DMS79 treated with DMSO at 0.1 percent for 48 hours (cell line): ENCODE measurements at places on chromosomes 13 and 19.

GRCh38 chr19:51664131-51664530 lies 17.5 kb upstream of the SIGLEC14 start:
- no peak for DNase-seq

DNA sequence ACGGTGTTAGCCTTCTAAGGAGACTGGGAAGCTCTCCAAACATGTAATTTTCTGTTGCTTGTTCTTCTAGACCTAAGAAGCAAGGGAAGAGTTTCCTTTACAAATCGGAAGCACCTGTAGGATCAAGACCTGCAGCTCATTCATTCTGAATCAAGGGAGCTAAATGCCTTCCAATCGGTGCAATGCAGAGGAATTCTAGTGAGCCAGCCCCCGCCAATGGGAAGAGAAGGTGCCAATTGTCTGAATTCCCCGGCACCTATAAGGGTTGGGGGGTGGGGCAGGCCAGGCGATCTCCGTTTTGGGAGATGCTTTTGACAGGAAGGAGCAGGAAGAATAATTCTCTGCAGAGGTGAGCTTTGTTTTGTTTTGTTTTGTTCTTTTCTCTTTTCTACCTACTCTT lies 7.1 kb upstream of the NLRP13 start:
- no peak for DNase-seq

DNA sequence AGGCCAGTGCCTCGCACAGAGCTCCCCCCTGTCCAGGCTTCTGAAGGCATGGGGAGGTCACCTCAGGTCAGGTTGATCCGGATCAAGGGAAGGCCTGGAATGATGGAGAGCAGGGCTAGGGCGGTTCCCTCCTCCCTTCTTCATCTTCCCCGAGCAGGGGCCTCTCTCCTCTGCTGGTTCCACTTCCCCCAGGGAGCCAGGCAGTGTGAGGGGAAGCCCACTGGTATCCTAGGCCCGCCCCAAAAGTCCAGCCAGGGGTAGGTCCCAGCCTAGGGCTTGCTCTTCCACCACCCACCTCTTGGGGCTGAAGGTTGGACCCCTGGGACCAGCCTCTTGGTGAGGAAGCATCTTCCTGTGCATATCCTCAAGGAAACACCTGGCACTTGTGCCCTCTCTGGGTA lies 16.4 kb upstream of the PRR19 start:
- DNase-seq = no peak

- peak; percentile 55 for DNase-seq
These were observed 6.0 kb upstream of the WDR88 start for GRCh38 chr19:33125929-33126388.

- DNase-seq = no peak
These were observed 19.0 kb upstream of the IL17D start for GRCh38 chr13:20684546-20684945.

GRCh38 chr19:27964185-27964584 lies 1248.8 kb downstream of the UQCRFS1 start:
- DNase-seq = no peak

GRCh38 chr13:73225990-73226389 lies 167.2 kb downstream of the KLF5 start:
- no peak for DNase-seq

GRCh38 chr13:95906999-95907398 lies 146.2 kb downstream of the UGGT2 start:
- DNase-seq = no peak

DNA sequence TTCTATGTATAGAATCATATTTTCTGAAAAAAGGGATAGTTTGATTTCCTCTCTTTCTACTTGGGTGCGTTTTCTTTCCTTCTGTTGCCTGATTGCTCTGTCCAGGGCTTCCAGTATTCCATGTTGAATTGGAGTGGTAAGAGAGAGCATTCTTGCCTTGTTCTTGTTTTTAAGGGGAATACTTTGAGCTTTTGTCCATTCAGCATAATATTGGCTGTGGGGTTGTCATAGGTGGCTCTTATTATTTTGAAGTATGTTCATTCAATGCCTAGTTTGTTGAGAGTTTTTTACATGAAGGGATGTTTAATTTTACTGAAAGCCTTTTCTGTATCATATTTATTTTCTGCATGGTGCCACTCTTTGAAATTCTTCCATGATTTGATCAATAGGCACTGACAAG lies 173.5 kb upstream of the IRS2 start:
- DNase-seq = no peak

GRCh38 chr13:74306496-74306895 lies 172.3 kb upstream of the KLF12 start:
- no peak for DNase-seq
